ENCODE measurements at places on chromosomes 5 and 9.

GRCh38 chr9:36632892-36633291 lies 60.2 kb downstream of the MELK start:
- DNase-seq: no peak

GRCh38 chr5:155211764-155212163 lies 198.2 kb downstream of the KIF4B start:
- DNase-seq: no peak

GRCh38 chr9:113641100-113641885 lies 177.8 kb downstream of the RGS3 start:
- no peak for DNase-seq

DNA sequence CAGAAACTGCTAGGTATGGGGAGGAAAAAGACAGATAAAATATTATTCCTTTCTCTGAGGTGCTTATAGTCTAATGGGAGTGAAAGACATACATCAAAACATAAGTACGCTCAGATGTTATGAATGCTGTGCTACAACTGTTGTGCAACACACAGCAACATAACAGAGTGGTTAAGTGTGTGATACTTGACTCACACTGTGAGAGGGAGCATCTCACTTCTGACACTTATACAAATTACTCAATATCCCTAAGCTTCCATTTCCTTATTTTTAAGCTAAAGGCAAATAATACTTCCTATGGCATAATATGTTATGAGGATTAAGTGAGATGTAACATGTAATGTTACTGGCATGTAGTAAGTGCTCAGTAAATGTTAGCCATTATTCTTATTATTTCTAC lies 110.6 kb upstream of the FER start:
- no peak for DNase-seq

DNA sequence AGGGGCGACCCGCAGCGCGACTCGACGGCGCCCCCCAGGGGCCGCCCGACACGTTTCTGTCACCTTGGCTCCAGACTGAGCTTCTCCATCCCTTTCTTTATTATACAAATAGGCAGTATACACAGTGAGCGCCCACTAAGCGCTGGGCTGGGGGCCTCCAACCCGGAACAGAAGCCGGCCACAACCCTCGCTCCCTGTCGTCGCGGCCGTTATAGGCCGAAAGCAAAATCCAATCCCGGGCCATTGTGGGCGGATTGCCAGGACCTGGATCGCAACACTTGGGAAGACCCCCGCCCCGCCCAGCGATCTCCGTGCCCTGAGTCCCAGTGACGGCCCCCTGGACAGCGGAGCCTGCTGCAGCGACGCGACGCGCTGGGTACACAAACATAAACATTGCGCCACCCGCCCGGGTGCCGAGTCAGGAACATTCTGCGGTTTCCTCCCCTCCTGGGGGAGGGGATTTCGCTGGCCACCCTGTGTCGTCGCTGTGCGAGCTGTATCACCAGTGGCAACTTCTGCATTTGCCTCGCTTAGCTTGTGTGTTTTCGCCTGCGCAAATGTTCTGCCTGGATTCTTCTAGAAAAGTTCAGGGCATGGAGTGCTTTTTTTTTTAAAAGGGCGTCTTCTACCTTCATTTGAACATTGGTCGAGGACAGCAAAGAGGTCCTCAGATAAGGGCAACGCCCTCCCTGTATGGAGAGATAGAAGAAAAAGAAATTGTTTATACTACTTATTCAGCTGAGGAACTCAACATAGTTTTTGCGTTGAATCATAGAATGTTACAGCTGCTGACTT lies 1.3 kb upstream of the DUSP1 start:
- peak; percentile 83 for DNase-seq

DNA sequence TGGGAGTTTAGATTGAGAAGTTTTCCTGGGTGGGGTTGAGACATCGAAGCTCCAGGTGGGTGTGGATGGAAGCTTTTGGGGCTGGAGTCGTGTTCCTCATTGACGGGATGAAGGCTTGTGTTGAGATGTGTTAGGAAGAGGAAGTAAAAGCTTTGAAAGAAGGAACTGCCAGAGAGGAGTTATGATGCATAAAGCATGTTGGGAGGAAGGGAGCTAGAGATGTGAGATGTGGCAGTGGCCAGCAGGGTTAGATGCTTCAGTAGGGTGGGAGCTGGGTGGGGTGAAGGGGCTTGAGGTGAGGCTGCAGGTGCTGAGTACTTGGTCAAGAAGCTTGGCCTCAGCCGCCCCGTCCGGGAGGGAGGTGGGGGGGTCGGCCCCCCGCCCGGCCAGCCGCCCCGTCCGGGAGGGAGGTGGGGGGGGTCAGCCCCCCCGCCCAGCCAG lies 56.7 kb downstream of the HSPA4 start:
- DNase-seq: no peak

DNA sequence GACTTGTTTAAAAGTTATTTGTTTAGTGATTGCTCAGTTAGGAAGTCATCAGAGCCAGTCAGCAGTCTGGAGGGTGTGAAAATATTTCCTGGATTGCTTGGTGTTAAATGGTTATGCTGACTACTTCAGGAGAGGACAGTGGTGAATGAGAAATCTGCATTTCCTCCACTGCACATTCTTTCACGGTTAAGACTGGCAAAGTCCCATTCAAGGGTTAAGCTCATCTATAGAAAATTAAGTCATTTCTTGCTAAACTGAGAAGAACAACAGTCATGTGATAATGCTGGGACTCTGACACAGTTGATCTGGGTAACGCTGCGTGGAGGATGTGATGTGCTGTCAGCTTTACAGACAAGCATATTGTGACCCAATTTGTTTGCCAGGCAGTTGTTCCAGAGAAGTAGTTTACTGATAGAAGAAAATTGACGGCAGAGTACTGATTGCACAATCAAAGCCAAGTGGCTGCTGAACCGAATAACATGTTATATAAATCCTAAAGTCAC lies 80.4 kb downstream of the GRAMD2B start:
- no peak for DNase-seq

GRCh38 chr5:171115519-171115918 lies 193.5 kb upstream of the TLX3 start:
- DNase-seq: no peak

DNA sequence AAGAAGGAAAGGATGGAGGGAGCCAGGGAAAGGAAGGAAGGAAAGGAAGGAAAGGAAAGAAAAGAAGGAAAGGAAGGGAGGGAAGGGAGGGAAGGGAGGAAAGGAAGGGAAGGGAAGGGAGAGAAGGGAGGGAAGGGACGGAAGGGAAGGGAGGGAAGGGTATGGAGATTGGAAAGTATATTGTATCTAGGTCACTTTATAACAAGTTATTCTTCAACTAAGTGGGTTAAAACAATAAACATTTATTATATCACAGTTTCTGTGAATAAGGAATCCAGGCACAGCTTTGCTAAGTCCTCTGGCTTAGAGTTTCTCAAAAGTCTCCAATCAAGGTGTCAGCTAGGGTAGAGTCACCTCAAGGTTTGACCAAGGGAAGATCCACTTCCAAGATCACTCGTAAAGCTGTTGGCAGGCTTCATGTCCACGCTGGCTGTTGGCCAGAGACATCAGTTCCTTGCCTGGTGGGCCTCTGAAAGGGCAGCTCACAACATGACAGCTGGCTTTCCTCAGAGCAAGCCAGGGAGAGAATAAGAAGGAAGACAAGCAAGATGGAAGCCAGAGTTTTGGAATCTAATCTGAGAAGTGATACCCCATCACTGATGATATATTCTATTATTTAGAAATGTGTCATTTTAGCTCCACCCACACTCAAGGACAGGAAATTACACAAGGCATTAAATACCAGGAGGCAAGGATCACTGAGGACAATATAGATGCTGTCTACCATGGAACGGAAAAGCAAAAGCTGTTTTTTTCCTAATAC lies 105.1 kb downstream of the DEPDC1B start:
- no peak for DNase-seq

GRCh38 chr9:75167281-75167680 lies 79.0 kb downstream of the OSTF1 start:
- no peak for DNase-seq

- DNase-seq: no peak
Observed at GRCh38 chr9:75544815-75545214, 345.7 kb upstream of the PCSK5 start.

DNA sequence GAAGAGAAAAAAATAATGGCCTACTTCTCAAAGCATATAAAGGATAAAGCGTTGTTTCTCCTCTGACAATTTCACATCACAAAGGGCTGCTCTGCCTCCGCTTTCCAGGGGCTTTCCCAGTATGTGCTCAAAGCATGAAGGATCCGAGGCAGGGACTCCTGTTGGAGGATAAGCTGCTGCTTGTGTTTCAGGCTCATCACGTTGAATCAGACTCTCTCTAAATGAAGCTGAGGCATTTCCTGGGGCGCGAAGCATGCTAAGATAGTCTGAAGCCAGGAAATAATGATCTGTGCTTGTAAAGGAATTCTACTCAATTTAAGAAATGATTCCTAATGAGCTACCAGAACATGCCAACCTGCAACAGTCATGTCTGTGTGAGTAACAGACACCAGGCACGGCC lies 97.5 kb downstream of the MARCHF11 start:
- no peak for DNase-seq

GRCh38 chr5:16455668-16456067 lies 9.9 kb downstream of the ZNF622 start:
- DNase-seq: no peak

- DNase-seq: no peak
Observed at GRCh38 chr5:9197881-9198260, 348.0 kb downstream of the SEMA5A start.

DNA sequence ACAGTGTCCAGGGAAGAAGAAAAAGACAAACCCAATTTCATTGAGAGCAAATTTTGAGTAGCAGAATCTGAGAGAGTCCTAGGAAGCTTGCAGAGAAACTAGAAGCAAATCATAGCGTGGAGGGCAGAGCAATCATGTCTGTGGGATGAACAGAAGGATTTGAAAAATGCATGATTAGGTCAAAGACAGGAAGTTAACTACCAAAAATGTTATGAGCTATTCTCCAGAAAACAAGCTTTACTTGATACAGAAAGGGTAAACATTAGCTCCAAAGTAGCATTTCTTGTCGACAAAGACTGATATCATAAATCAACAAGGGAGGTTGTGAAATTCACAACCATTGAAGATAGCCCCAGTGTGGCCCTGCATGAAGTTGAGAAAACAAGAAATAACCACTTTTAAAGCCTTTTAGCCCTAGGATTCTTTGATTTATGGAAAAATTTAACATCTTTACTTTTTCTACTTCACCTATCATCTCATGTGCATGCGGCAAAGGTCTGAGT lies 97.7 kb upstream of the MEGF10 start:
- no peak for DNase-seq

DNA sequence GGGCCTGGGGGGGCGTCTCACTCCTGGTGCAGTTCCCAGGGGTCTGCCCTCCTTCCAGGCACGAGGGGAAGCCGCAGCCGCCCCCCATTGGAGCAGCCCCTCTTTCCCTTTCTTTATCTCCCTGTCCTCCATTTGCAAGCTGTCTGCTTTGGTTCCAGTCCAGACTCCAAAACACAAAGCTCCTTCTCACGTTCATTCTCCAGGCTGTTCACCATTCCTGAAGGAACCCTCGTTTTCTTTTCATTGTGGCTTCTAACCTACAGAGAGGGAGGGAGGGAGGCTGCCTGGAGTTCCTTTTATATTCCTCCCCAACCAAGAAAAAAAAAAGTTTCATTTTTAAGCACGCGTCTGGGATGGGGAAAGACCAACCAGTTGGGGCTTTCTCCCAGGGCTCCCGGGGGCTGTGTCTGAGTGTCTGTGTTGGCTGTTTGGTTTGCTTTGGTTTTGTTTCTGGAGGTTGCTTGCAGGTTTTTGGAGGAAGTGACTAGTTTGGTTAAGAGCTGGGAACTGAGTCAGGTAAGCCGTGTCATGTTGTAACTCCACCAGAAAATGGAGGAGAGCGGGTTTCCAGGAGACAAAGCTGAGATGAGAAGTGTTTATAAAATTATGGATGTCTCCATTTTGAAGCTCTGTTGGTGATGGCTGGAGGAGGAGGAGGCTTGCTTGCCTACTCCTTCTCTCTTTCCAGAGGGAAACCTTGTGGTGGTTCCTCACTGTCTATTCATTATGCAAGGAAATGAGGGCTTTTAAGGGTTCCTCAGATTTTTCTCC lies 1.6 kb downstream of the ZNF462 start:
- DNase-seq: no peak

DNA sequence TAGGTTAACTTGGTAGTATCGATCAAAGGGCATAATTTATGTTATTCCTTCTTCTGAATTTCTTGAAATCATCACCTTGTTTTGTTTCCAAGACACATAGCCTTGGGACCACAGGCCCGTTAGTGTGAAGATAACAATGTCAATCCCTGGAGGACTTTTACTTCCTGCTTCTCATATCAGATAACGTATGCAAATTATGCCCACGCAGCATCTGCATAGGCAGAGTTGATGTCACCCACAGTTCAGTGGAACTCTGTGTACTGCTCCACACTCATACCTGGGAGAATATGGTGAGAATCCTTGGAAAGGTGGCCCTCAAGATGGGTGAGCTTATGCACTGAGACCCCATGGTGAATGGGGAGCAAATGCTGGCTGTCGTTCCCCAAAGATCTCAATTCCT lies 95.0 kb downstream of the CFAP90 start:
- no peak for DNase-seq

DNA sequence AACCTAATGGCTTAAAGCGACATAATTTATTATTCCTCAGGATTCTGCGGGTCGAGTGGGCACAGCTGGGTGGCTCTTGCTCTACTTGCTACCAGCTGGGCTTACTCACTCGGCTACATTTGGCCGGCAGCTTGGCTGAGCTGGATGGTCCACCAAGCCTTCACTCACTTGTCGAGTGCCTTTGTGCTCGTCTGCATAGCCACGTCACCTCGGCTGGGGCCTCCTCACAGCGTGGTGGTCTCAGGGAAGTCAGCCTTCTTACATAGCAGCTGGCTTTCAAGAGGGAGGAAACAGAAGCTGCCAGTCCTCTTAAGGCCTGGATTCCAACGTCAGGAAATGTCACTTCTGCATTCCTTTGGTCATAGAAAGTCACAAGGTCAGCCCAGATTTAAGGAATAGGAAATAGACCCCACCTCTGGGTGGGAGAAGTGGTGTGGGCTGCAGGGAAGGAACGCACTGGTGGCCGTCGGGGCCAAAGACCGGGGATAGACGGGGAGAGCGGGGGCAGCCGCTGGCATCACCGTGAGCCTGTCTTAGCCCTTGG lies 75.1 kb upstream of the RUFY1 start:
- no peak for DNase-seq

- no peak for DNase-seq
Observed at GRCh38 chr9:126450668-126451205, 124.1 kb downstream of the MVB12B start.

- DNase-seq: no peak
Observed at GRCh38 chr9:10999646-11000045, 386.8 kb upstream of the PTPRD start.

GRCh38 chr9:137986268-137987099 lies 108.9 kb downstream of the CACNA1B start:
- DNase-seq: no peak

DNA sequence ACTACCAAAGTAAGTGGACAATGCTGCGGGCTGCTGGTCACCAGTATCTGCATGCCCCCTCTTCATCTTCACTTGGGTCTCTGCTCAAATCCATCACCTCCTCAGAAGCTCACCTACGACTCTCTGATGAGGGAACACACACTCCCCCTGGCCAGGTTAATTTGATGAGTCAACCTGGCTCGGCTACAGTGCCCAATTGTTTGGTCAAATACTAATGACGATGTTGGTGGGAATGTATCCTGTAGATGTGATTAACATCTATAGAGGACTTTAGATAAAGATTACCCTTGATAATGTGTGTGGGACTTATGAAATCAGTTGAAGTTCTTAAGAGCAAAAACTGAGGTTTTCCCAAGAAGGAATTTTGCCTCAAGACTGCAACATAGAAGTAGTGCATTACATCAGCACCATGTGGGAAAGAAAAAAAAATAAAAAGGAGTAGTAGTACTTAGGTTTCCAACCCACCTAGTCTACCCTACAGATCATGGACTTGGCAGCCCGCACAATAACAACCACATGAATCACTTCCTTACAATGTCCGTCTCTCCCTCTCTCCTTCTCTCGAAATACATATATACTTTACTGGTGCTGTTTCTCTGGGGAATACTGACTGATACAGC lies 467.3 kb downstream of the DNAH5 start:
- DNase-seq: peak; percentile 2
